ENCODE measurements at places on chromosomes 1 and 21.
A peak's percentile ranks its signal among the peaks of the same experiment; 100 is the strongest.

- peak; percentile 53 for DNase-seq
Measured at GRCh38 chr1:34885405-34886247, 26.1 kb upstream of the SMIM12 start.

DNA sequence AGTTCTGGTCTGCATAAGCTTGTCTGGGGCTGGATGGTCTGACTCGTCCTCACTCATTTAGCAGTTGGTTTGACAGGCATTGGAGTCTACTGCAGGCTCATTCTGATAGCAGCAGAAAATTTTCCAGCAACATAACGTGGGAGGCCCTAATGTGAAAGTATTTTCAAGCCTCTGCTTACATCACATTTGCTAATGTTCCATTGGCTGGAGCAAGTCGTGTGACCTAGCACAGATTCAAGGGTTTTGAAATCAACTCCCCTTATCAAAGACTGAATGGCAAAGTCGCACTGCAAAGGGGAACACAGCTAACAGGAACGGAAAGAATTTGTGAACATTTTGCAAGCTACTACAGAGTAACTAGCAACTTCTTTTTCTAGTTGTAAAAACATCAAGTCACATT lies 2.3 kb upstream of the USH2A start:
- DNase-seq = no peak

- DNase-seq = no peak
Measured at GRCh38 chr1:57908147-57908890, 484.5 kb upstream of the DAB1 start.

DNA sequence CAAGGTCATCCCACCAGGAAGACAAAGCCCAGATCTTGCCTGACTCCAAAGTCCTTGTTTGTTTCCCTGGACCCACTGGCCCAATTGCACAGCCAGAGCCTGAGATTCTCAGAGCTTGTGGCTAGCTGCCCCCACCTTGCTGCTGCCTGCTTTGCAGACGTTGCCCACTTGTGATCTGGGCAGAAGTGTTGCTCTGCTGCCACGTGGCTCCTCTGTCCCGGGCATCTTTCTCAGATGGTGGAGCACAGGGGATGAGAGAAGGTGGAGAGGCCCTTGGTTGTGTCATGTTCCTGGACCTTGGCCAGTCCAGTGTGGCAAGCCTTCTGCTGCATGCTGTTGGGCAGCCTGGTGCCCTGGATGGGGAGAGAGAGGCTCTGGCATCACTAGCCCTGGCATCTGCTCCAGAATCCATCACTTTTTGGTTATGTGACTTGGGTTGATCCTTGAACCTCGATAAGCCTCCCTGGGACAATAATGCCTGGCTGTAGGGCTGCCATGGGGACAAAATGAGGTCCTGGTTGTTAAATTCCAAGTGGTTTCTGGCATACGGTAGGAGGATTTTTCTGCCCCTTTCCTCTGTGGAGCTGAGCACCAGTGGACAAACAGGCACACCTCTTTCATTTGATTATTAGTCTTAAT lies 1.5 kb upstream of the NR0B2 start:
- DNase-seq = no peak

DNA sequence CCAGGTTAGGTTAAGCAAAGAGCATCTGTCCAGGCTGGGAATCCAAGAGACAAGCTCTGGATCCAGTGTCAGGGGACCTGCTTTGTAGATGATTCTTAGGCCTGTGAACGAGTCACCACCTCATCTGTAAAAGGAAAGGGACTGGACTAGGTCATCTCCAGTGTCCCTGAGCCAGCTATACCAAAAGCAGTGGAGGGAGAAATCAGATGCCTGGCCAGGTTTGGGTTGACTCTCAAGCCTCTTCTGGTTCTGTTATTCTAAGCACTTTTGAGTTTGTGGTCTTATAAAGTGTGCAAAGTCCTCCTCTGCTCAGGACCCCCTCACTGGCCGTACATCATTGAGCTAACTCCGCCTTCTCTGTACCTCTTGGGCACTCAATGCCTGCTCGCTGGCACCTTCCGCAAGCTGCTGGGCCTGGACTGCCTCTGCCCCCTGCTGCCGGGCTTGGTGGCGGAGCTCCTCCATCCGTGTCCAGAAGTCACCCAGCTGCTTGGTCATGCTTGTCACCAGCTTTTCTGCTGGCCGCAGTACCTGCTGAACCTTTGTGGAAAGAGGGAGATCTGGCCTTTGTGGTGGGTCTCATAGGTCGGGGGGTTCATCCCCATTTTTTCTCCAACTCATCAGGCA lies 33.6 kb downstream of the CAMK1G start:
- no peak for DNase-seq

- DNase-seq = no peak
Measured at GRCh38 chr1:214702556-214702955, 99.6 kb downstream of the CENPF start.

DNA sequence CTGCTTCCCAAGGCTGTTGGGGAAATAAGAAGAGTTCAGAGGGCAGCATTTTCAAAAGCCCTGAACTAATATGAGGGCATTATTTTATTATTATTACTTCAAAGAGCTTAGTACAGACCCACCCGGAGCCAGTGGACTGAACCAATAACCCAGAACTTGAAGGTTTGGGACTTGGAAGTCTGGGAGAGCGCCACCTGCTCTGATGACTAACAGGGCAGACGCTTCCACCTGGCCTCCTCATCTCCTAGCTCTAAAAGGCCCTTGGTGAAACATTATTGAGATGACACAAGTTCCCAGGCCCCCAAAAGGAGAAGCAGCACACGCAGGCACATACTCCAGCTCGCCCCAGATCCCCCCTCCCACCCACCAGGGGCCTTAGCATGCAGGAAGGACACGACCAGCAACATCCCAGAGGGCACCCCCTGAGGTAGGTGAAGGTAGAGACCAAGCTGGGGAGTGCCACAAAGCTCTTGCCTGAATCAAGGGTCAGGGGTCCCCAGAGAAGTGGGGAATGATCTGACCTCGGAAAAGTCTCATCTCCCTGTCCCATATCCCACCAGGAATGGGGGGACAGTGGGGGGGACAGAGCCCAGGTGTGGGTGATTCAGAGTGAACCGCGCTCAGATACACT lies 1.3 kb downstream of the DLGAP3 start:
- no peak for DNase-seq

- no peak for DNase-seq
Measured at GRCh38 chr1:160244209-160244608, 18.1 kb downstream of the DCAF8 start.
